Right atrium auricular region (tissue), 2 donors: ENCODE measurements at places on chromosomes 6 and 20. TPM values are rescaled to one million over a fixed set of nuclear protein-coding genes. Genes with fewer than 3 reads are reported as not detected.

Gene FARS2
- total RNA-seq: 9.4 TPM

Gene APCDD1L
- total RNA-seq: 1.5 TPM

DNA sequence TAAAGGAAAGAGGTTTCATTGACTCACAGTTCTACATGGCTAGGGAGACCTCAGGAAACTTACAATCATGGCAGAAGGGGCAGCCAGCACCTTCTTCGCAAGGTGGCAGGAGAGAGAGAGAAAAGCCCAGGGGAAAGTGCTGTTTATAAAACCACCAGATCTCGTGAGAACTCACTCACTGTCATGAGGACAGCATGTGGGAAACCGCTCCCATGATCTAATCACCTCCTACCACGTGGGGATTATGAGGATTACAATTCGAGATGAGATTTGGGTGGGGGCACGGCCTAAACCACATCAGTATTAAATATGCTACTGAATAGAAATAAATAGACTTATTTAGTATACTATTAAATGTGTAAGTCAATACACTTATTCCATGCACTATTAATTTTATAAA is 70.6 kb upstream of the TCF21 start:
- no peak for DNase-seq

DNA sequence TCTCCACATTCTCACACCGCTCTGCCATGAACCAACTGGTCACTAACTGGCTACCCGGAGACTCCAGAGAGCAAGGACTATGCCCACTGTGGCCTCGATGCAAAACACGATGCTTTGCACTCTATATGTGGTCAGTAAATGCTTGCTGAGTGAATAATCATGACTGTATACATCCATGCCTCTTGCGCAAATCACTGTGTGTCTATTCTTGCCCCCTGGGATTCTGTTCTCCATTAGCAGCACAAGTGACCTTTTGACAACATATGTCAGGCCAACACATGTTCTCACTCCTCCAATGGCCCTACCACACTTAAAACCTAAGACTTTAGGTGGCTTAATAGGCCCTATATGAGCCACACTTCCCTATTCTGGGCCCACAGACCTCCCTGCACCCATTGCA is 16.9 kb downstream of the KIF16B start:
- DNase-seq: no peak

GRCh38 chr6:156842598-156843250 is 65.5 kb downstream of the ARID1B start:
- DNase-seq: no peak

DNA sequence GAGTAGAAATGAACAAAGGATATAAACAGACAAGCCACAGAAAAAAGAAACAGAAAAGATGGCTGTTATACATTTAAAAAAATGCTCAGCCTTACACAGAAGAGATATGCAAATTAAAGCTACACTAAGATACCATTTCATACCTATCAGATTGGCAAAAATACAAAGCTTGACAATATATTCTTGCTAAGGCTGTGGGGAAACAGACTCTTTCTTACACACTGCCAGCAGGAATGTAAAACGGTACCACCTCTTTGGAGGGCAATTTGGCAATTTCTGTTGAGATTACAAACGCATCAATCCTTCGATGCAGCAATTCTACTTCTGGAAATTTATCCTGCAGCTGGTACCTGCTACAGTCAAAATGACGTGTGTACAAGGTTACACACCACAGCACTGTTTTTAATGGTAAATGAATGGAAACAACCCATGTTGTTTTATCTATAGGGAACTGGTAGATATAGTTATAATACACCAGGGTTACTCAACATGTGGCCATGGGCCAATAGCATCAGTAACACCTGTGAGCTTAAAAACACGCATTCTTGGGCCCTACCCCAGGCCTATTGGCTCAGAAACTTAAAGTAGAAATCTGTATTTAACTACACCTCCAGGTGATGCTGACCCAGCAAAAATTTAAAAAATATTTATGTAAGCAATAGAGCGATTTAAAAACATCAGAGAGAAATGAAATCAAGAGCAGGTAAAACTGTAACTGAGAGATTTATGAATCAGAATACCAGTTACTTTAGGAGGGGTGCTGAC is 53.3 kb downstream of the TRAM2 start:
- no peak for DNase-seq

Gene KIAA1755
- 3.1 TPM for total RNA-seq

Gene CLVS2
- total RNA-seq: not detected

Gene HSP90AB1
- total RNA-seq: 772 TPM

Gene CNR1
- total RNA-seq: 1.3 TPM

- no peak for DNase-seq
Measured at GRCh38 chr6:3306848-3307247, 48.1 kb downstream of the PSMG4 start.

DNA sequence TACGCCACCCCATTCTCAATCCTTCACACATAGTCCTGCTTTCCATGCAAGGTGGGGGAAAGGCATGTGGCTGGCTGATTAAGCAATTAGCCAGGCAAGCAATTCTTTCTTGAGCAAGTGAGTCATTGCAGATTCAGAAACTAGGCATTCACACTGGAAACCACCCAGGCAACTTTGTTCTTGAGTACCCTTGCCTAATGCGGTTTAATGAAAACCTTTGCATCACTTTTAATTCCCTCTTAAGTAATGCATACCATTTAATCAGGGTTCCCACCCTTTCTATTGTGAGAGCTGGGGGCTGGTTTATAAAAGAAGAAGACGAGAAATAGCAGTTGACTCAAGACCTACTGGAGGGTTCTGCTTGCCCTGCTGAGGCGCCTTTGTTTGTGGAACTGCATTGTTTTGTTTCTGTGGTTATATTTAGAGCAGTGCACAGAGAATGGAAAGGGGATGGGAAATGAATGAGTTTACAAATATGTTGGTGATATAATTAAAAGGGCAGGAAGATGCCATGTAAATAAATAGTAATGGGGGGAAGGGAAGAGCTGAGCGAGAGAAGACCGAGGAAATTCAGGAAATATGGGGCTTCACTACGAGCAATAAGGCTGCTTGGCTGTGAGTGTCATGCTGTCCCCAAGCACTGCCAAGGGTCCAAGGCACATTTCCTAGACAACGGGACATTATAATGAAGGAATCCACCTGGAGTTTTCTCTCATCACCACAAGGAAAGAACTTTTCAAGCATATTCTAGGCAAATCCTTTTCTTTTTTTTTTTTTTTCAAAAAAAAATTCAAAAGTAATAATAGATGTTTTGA is 48.8 kb upstream of the TSHZ2 start:
- no peak for DNase-seq
